ENCODE measurements at places on chromosomes 12 and 14.

DNA sequence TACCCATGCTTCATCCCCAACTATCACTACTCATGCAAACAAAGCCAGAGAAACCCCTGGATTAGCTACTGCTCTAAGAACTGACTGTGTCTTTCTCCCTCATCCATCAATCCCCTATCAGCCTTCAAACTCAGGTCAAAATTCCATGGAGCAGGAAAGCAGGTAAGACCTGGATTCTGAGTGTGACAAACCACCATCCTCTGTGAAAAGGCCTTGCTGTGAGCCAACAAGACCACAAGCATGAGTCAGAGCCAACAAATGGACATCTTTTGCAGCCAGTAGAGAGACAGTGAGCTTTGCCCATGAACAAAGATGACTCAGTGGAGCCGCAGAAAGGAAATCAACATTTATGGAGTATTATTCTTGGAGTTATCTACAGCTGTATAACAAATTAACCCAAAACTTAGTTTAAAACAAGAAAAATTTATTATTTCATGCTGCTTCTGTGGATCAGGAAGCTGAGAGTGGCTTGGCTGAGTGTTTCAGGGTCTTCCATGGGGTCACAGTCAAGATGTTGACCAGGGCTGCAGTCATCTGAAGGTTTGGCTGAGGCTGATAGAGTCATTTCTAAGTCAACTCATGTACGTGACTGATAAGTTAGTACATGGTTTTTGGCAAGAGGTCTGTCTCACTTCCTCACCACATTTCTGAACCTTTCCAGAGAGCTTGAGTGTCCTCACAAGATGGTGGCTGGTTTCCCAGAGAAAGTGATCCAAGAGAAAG lies 61.1 kb downstream of the PITPNM2 start:
- DNase-seq = no peak

GRCh38 chr12:46227616-46228015 lies 41.2 kb downstream of the SLC38A1 start:
- no peak for DNase-seq

DNA sequence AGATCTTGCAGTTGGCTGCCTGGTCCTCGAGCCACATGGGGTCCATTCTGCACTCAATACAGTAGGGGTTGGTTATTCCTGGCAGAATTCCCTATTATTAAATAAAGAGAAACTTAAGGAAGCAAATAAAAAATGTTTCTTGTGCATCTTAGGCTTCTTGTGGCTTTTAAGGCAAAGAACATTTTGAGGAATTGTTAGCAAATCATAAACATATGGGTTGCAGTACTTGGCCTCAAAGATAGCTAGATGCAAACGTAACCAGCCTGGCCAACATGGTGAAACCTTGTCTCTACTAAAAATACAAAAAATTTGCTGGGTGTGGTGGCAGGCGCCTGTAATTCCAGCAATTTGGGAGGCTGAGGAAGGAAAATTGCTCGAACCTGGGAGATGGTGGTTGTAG lies 50.8 kb upstream of the KCNA5 start:
- no peak for DNase-seq

DNA sequence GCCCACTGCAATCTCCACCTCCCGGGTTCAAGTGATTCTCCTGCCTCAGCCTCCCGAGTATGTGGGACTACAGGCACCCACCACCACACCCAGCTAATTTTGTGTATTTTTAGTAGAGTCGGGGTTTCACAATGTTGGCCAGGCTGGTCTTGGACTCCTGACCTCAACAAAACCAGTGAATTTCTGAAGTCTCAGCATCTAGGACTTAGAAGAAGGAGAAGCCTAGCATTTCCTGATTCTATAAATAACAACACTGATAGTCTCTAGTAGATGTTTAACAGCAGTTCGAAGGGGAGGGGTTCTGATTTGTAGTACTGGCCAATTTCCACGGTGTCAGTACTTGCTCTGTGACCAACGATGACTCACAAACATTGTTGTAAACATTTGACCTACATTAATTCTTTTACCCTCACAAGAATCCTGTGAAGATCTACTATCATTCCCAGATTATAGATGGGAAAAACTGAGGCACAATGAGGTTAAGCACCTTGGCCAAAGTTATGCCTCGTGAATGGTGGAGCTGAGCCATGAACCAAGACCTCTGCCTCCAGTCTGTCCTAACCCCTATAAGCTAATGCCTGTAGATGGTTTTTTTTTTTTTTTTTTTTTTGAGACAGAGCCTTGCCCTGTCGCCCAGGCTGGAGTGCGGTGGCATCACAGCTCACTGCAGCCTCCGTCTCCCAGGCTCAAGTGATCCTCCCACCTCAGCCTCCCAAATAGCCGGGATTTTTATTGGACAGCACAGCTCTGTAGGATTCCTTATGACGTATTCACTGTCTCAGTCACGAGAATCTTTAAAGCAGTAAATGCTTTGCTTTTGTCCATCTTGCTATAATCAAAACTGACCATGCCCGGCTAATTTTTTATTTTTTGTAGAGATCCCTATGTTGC lies 5.2 kb downstream of the P2RX4 start:
- DNase-seq = peak; percentile 32

DNA sequence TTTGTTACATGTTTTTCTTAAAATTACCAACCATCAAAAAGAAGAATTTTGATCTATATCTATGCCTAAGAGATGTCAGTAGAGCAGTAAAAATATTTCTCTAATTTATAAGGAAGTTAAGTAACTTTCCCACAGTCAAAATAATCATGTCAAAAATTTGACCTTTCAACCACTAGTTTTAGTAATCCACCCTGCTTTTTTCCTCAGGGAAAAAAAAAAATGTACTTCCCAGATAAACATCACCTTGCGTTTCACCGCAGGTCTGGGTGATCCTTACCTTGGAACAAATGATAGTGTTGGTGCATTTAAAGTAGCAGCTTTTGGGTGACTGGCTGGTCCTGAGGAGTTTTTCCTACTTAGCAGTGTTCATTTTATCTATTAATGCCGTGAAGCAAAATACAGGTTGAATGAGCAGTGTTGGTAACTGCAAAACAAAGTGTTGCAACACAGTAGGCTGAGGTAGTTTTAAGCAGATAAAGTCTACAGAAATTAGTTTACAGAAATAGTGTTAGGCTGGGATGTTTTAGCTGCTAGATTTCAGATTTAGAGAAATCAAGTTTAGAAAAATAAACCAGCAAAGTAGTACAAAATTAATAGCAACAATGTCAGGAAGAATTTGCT lies 137.2 kb upstream of the DNM1L start:
- no peak for DNase-seq

Measured in hippocampal formation (tissue), 2 donors.